ENCODE measurements at places on chromosomes 6 and 20.

- no peaks in the 10 kb centered on the region for H3K36me3 ChIP-seq
- H3K27ac ChIP-seq = peak overlapping the region; percentile 58
- peak overlapping the region; percentile 25 for H3K4me3 ChIP-seq
- DNase-seq = peak; percentile 32
- H3K4me1 ChIP-seq = peaks cover 14% of the 10 kb centered on the region
Measured at GRCh38 chr20:46406986-46407670, 713 bp upstream of the ELMO2 start.

DNA sequence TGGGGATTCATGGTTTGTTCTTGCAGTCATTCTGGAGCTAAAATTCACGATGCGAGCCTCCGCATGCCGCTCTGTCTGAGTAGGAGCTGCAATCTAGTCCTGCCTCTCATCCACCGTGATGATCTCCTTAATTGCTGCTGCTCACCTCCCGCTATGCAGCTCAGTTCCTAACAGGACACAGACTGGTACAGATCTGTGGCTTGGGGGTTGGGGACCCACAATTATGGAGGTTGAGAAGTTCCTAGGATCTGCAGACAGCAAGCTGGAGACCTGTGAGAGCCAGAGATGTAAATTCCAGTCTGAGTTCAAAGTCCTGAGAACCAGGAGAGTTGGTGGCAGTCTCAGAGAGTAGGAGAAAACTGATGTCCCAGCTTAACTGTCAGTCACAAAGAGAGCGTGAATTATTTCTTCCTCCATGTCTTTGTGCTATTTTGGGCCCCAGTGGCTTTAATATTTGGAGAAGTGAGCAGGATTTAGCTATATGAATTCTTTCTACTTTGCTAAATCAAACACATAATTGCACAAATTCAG is 378.7 kb upstream of the MAN1A1 start:
- H3K27ac ChIP-seq = no peak overlapping the region
- H3K4me3 ChIP-seq = no peak overlapping the region
- H3K27me3 ChIP-seq = no peaks in the 10 kb centered on the region
- H3K4me1 ChIP-seq = no peaks in the 10 kb centered on the region
- H3K36me3 ChIP-seq = no peaks in the 10 kb centered on the region

GRCh38 chr6:108662702-108663101 is 102.0 kb downstream of the FOXO3 start:
- no peak for DNase-seq
- H3K27ac ChIP-seq = no peak overlapping the region
- peaks cover 5% of the 10 kb centered on the region for H3K4me1 ChIP-seq
- H3K36me3 ChIP-seq = peaks cover 11% of the 10 kb centered on the region

GRCh38 chr6:41174610-41175009 is 11.7 kb upstream of the TREM2 start:
- H3K36me3 ChIP-seq = no peaks in the 10 kb centered on the region
- H3K27ac ChIP-seq = no peak overlapping the region
- no peaks in the 10 kb centered on the region for H3K4me1 ChIP-seq
- DNase-seq = no peak

DNA sequence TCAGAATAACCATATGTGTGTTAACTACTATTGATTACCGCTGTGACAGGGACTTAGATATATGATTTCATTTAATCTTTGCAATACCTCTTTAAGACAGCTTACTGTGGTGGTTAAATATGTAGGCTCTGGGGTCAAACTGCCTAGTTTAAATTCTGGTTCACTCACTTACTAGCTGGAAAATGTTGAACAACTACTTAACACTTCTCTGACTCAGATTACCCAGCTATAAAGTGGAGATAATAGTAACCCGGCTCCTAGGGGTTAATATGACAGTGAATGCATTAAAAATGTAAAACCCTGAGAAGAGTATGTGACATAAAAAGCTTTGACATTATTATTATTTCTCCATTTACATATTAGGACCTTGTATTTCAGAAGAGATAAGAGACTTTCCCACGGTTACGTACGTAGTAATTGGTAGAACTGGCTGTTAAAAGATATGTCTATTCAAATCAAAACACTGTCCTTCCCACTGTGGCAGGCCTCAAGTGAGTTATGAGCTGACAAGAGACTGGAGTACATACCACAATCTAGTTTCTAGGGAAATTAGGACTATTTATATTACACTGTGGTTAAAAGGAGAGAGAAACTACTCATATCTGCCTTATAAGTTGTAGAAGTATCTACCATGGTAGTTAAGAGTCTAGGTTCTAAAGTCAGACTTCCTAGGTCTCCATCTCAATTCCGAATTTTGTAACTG is 4.4 kb upstream of the PLCB1 start:
- no peak overlapping the region for H3K4me3 ChIP-seq
- no peak overlapping the region for H3K27ac ChIP-seq
- no peaks in the 10 kb centered on the region for H3K27me3 ChIP-seq
- DNase-seq = no peak

Measured in lung (tissue), 17 donors.